ENCODE measurements at places on chromosomes 4 and X. TPM values are rescaled to one million over a fixed set of nuclear protein-coding genes. Genes with fewer than 3 reads are reported as not detected.

The CCSER1 gene
- 6.7 TPM for total RNA-seq

The FAM9C gene
- total RNA-seq, result not detected

The GPC4 gene
- total RNA-seq, result 2.5 TPM

The MAGEA4 gene
- total RNA-seq, result not detected

DNA sequence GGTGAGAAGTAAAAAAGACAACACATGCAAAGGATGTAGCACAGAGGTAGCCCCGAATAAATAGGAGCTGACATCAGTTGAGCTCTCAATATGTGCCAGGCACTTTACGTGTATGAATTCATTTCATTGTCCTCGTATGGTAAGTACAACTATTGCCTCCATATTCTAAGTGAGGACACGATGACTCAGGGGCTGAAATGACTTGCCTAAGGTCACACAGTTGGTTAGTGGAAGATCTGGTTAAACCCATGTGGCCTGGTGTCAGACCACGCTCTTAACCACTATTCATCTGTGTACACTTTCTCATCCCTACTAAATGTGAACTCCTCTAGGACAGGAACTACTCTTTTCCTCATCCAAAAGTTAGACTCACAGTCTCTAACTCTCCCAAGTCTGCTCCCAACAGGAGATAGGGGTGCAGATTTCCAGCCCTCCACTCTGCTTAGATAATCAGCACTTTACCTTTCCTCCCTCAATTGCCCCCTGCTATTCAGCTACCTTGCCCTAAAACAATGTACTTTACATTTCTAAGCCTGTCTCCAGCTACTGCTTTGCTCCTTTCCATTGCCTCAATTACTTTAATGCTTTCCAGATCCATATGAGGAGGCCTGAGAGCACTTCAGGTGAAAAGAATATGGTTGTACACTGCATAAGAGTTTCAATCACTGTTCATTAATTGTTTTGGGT is 58.8 kb upstream of the LHFPL1 start:
- no peaks in the 10 kb centered on the region for H3K27me3 ChIP-seq
- no peak overlapping the region for H3K4me3 ChIP-seq
- H3K27ac ChIP-seq, result no peak overlapping the region
- no peak for DNase-seq

- no peaks in the 10 kb centered on the region for H3K27me3 ChIP-seq
- H3K27ac ChIP-seq, result no peak overlapping the region
- no peak for DNase-seq
- peaks cover 29% of the 10 kb centered on the region for H3K4me1 ChIP-seq
- H3K4me3 ChIP-seq, result peak overlapping the region; percentile 22
- no peaks in the 10 kb centered on the region for H3K36me3 ChIP-seq
Observed at GRCh38 chr4:41613386-41613785, 75.4 kb downstream of the LIMCH1 start.

DNA sequence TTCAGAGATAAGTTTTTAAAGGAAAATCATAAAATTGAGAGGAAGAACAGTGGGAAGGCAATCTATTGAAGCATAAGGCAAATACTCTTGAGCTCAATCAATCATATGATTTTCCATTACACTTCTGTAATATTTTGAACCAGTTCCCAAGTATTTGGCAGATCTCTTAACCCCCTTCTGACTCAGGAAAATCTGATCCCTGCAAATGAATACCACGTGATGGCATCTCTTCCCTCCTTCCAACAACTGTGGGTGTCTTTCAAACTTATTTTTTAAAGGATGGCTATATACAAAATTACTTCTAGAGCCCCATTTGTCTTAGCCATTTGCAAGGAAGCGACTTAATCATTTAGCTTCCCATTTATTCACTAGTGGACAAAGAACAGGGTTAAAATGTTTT is 41.9 kb downstream of the AMOT start:
- no peak overlapping the region for H3K4me3 ChIP-seq
- H3K4me1 ChIP-seq, result no peaks in the 10 kb centered on the region
- no peaks in the 10 kb centered on the region for H3K27me3 ChIP-seq
- no peak overlapping the region for H3K27ac ChIP-seq
- DNase-seq, result no peak

DNA sequence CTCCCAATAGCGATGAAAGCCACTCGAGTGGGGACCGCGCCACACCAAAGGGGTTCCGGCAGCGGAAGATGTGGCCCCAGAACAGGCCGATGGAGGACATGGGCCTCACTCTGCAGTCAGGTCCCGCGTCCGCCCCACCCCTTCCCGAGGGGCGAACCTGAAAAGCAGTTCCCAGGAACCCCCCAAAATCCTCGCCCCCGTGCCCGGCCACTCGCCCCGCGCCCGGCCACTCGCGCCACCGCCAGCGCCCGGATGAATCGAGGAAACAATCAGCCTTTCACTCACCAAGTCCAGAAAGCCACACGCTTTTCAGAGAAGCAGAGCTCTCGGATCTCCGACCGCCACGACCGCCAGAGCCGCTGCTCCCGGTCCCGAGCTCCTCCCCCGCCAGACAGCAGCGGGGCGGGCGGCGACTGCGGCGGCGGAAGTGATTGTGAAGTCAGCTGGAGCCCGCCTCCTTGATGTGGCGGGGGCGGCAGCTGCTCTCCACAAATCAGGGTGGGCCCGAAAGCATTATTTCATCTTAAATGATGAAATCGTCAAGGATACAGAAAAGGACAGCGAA is at the start of gene PJA1:
TSS of gene PJA1 (minus strand) at position 367 of the 565 bp plus-strand sequence. CDS start 2,380 bp downstream, outside the sequence.
- peaks cover 8% of the 10 kb centered on the region for H3K4me1 ChIP-seq
- peak within 1 kb of the TSS; percentile 65 for H3K27ac ChIP-seq
- H3K4me3 ChIP-seq, result peak within 1 kb of the TSS; percentile 69

DNA sequence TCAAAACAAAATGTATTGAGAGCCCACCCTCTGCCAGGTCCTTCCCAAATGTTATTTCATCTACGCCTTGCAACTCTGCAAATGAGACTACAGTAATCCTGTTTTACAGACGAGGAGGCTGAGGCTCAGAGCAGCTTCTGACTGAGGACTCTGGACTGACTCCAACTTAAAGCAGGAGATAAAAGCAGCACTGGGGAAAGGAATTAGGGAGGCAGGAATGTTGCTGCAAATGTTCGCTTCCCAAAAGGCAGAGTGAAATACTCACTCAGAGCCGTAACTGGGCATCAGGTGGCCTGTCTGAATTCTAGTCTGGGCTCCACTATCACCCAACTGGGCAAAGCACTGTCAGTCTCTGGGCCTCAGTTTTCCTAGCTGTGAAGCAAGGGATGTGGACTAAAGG is 94.7 kb upstream of the SRD5A3 start:
- DNase-seq, result no peak
- H3K27ac ChIP-seq, result no peak overlapping the region
- H3K4me1 ChIP-seq, result no peaks in the 10 kb centered on the region
- H3K27me3 ChIP-seq, result no peaks in the 10 kb centered on the region

DNA sequence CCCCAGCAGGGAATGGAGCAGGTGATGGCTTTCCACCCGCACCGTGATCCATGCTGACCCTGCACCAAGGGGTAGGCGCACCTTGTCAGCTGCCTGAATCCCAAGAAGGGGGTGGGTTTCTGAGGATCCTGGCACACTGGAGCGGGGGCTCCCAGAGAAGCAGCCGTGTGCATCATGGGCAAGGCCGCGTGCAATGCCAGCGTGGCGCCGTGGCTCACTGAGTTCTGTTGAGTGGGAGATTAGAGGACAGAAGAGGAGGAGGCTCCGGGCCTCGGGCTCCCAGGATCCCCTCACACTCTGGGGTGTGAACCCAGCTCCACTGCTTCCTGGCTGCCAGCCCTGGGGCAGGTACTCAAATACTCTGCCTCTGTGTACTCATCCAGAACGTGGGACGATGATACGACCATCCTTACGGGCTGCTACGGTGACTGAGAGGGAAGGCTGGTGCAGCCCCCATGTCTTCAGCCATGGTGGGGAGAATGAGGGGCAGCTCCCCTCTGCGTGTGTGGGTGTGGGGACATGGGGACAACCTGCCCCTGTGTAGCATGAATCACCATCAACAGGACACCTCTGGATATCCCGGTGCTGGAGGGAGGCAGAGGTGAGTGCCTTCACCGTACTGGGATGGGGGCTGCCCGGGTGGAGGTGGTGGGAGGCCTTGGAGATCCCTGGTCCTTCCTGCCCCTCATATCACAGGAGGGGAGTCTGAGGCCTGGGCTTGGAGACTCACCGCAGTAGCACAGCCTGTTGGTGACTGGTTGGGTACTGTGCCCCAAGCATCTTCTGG is 52.6 kb downstream of the CPZ start:
- no peak overlapping the region for H3K27ac ChIP-seq
- no peaks in the 10 kb centered on the region for H3K4me1 ChIP-seq
- H3K36me3 ChIP-seq, result no peaks in the 10 kb centered on the region
- no peak overlapping the region for H3K4me3 ChIP-seq

- DNase-seq, result no peak
- H3K27me3 ChIP-seq, result no peaks in the 10 kb centered on the region
- no peaks in the 10 kb centered on the region for H3K36me3 ChIP-seq
- no peak overlapping the region for H3K4me3 ChIP-seq
- no peaks in the 10 kb centered on the region for H3K4me1 ChIP-seq
Observed at GRCh38 chrX:23524467-23524866, 142.8 kb upstream of the PRDX4 start.
